Aortic smooth muscle cell (primary cell): ENCODE measurements at places on chromosomes 12 and 14. TPM values are rescaled to one million over a fixed set of nuclear protein-coding genes. Genes with fewer than 3 reads are reported as not detected.

Gene PRPH
- total RNA-seq, result 0.92 and 1.4 TPM in 2 replicates

Gene DCP1B
- 4.9 and 6.2 TPM in 2 replicates for total RNA-seq

Gene MAP3K9
- total RNA-seq, result under 0.01 TPM in 2 replicates

Gene SPIC
- not detected in 2 replicates for total RNA-seq

Gene KRT72
- total RNA-seq, result not detected in 2 replicates

Gene KRT82
- total RNA-seq, result not detected in 2 replicates

Gene B4GALNT3
- under 0.01 and 0.12 TPM in 2 replicates for total RNA-seq

Gene PPP1R1A
- total RNA-seq, result not detected in 2 replicates

Gene TOMM20L
- total RNA-seq, result not detected in 2 replicates

Gene TGM1
- total RNA-seq, result 0.25 and 0.40 TPM in 2 replicates

Gene ACVRL1
- total RNA-seq, result 58.4 and 61.3 TPM in 2 replicates
